Cerebellar cortex (tissue), 1 donor: ENCODE measurements at places on chromosomes 4 and X.
A peak's percentile ranks its signal among the peaks of the same experiment; 100 is the strongest.

DNA sequence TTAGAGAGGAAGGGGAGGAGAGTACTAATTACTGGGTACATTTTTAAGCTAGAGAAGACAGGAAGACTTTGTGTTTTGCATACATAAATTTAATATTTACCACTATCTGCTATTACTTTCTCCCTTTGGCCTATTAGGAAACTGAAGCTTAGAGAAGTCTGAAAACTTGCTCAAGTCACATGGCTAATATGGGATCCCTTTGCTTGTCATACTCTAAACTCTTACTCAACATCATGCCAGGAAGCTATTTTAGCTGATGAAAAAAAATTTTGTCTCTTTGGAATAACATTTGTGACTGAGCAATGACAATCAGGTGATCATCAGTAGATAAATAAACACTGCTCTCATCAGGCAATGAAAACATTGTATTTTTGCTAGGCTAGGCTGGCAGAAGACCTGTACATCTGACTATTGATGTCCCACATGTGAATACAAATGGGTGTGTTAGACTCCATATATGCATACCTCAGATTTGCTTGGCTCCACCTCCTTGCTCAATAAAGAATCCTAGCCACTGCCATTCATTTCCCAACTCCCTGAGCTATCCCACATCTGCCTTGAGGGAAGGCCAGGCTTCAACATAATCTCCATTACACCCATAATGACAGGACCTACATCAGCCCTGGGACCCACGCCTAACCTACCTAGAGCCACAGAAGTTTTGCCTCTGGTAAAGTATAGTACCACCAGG, 17.0 kb upstream of the DCLK2 start:
- no peak for DNase-seq

GRCh38 chrX:46573892-46574773, 568 bp downstream of the CHST7 start:
- no peak for DNase-seq

DNA sequence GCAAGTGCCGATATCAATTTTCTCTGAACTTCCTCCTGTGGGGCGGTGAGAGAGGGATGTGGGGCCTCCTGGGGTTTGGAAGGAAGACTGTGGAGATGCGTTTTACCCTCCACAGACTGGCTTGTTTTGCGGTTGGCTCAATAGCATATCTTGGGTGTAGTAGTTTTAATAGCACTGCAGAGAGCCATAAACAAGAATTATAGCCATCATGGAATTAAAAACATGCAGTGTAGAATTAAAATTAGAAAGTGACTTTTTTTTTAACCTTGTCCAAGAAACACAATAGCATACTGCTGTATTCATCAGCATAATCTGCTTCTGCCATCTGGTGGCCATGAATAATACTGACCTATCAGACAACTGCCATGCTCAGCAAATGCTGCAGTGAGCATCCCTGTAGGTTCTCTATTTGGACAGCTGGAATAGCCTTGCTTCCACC, 47.3 kb upstream of the SCML1 start:
- peak; percentile 65 for DNase-seq

DNA sequence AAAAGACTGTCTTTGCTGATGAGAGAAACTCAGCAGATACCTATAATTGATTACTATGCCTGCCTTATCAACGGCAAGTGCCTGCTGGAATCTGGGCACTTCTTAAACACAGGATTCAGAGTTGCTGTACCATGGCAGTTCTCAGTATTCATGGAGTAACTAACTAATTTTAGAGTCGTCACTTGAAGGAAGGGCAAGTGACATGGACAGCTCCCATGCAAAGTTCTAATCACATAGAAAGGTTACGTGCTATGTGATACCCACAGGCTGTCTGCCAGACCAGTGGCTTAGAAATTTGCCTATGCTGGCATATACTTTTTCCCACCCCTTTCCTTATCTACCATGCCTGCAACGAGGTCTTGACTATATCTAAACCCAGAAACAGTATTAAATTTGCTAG, 931.1 kb upstream of the TENM3 start:
- no peak for DNase-seq

DNA sequence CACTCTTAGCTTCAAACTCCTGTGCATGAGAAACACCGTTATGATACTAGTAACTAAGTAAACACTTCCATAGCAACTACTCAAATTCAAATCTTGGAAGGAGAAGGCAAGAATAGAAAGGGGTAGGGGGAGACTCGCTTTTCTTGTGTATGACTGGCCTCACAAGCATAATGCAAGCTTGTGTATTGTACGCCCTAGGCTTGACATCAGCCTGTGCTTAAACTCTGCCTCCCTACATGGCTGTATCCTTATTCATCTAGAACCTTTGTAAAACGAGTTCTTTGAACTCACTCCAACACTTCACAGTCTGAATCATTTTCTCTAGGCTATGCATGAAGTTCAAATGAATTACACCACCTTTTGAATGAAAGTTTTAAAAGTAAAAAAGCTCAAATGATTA, 1071.2 kb upstream of the ADGRL3 start:
- DNase-seq = no peak

DNA sequence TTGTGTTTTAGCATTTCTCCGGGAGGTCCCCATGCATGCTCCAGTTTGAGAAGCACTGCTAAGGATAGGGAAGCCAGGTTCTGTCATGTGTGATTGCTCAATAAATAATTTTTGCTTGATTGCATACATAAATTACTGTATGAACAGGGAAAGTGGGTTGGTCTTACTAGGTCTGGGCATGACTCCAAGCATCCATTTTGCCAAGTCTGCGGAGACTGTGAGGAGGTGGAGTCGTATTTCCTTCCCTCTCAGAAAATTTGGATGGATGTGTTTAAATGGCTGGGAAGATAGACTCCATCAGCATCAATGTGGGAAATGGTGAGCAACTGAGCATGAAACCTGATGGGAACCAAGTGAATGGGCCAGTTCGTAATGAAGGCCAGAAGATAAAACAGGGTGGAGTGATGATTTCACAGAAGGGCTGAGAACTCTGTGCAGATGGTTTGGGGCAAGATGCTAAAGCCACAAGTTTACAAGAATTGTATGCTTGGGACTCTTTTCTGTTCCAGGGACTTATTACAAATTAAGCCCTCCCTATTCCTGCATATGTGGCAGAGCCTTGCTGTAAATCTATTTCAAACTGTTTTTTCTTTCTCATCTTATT, 84.1 kb downstream of the NHS start:
- peak; percentile 23 for DNase-seq

DNA sequence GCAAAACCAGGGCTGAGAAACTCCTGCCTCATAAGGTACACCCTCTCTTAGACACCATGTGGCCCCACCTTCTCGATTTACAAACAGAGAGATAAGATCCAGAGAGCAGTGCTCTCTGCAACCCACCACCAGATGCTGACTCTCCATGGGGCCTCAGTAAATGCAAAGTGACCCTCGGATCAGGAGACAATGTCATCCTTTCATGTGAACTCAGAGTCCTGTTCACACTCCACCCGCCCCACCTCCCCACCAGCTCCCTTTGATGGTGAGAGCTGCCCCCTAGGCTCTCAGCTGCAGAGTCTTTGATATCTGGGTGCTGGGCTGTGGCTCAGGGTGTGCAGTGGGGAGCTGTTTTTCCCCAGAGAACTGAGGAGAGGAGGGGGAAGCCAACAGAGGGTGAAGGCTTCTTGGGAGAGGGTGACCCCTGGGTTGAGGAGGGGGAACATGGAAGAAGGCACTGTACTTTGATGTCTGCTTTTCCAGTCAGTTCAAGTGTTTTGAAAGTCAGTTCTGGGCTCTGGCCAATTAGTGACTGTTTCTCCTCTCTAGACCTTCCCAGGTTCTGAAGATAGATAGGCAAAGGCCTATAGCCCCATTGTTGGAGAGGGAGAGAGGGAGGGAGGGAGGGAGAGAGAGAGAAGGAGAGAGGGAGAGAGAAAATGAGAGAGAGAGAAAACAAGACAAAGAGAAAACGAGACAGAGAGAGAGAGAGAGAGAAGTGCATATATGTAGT, 88.2 kb downstream of the SCD5 start:
- DNase-seq = no peak

- no peak for DNase-seq
Observed at GRCh38 chrX:148426467-148426866, 74.0 kb upstream of the AFF2 start.

DNA sequence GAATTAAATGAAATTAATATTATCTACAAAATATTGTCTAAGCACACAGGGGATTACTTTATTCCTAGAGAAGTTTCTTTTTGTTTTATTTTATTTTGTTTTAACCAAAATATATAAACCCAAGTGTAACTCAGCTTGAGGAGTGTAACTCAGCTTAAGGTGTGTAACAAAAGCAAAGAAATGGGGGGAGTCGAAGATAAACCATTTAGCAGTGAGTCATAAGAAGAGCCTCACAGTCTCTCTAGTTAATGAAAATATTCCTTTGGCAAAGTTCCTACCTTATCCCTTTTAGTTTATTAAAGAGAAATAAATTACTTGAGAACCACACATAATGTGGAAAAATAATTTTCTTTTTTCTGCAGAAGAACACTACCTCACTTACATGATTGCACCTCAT, 261.8 kb downstream of the KCTD8 start:
- DNase-seq = no peak

- DNase-seq = peak; percentile 78
Observed at GRCh38 chr4:7103031-7103606, 35.3 kb upstream of the GRPEL1 start.

GRCh38 chr4:170089668-170090351, at the start of gene AADAT:
TSS of gene AADAT (minus strand) at chr4:170089956. CDS start at chr4:170089690, 266 bp downstream.
- peak; percentile 43 for DNase-seq

DNA sequence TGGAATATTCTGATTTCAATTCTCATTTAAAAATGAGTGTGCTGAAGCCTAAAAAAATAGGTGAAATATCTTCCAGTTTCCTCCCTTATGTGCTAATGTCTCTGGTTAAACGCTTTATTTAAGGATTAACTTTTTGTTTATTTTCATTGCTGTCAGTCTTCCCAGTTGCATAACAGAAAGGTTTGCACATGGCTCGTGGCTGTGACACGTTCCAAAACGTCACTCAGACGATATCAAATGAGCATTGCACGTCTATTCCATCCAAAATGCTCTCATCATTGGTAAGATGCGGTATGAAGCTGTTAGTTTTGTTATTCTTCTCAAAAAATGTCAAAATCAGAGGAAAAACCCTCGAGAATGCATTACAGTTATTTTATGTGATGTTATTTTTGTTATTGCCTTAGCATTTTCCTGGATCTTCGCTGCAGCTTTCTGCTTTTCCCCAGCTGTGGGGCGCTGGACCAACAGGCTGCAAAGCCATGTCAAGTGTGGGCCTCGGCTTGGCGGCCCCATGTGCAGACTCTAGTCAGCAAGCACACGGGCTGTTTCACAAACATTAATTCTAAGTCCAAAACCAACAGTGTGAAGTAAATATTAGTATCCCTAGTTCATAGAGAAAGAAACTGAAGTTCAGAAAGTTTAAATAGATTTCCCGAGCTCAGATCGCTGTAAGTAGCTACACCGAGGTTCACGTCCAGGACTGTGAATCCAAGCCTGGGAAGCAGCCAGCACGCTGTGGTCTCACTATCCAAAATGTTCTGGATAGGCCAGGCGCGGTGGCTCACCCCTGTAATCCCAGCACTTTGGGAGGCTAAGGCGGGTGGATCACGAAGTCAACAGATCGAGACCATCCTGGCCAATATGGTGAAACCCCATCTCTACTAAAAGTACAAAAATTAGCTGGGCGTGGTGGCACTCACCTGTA, 793.4 kb upstream of the FRG1 start:
- DNase-seq = no peak

DNA sequence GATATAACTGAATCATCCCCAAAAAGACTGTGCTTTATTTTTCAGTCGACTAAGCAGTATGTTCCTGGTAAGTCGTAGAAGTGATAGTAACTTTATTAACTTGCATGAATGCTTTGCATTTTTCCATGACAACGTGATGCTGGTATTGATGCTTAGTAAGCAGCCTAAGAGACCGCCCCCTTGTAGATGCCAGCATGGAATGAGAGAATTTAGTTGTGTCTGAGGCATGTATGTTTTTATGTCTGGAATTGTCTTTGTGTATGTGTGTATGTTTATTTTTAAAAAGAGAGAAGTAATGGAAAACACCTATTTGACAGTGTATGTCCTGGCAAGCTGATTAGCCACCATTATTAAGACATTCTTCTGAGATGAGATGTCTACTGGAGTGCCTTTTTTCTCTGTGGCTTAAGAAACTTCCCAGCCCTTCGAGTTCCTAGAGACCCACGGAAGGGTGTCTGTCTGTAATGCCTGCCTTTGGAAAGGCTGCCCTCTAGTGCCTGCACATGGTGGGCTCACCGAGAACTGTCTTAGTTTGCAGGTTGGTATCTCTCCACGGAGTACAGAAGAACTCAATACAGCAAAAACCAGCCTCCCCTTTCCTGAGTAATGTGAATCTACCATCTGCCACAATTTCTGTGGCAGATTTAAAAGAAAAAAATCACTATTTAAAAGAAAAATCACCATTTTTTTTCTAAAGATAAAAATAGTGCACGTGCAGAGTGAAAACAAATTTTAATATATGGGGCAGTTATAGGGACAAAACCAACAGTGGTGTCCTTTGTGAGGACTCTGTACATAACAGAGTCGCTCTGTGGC, 85.9 kb downstream of the AASDH start:
- peak; percentile 75 for DNase-seq

DNA sequence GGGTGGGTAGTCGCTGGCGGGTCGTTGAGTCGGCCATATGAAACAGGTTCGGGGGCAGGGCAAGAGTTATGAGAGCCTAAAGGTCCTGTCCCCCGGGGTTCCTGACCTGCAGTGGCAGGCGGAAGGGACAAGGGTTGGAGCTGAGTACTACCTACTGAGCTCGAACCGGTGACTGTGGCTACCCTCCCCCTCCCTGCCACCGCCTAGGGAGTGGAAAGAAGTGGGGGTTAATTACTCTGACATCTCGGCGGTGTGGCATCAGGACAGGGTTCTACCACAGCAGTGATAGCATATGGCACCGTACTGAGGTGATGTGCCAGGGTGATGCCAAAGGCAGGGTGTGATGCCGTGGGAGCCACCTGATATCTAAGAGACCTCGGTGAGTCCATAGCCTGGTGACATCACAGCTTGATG, 307 bp downstream of the ATG4A start:
- DNase-seq = peak; percentile 45

DNA sequence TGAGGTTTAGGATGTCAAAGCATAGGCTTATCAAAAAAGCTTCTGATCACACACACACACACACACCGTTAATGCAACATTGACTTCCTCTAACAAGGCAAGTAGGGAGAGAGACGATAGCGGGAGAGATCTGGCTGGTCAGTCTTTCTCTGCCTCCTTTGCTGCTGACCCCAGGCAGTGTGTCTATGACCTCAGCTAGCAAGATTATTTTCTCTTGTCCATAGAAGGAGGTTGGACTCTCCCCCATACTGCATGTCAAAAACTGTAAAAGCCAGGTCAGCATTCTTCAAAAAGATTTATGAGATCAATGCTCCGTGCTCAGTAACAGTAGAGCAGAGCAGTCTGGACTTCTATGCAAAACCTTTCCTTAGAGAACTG, 63.5 kb upstream of the PGM2 start:
- no peak for DNase-seq

GRCh38 chrX:51242212-51242611, 90.4 kb upstream of the NUDT10 start:
- DNase-seq = no peak

- no peak for DNase-seq
Observed at GRCh38 chr4:37043342-37043741, 201.2 kb upstream of the NWD2 start.
